RPMI8226 (cell line): ENCODE measurements at places on chromosomes 11 and 22.

GRCh38 chr11:67280788-67281551 is 8.1 kb upstream of the ANKRD13D start:
- no peak for DNase-seq

- DNase-seq, result peak; percentile 20
Observed at GRCh38 chr11:94786264-94787126, 18.3 kb downstream of the AMOTL1 start.

DNA sequence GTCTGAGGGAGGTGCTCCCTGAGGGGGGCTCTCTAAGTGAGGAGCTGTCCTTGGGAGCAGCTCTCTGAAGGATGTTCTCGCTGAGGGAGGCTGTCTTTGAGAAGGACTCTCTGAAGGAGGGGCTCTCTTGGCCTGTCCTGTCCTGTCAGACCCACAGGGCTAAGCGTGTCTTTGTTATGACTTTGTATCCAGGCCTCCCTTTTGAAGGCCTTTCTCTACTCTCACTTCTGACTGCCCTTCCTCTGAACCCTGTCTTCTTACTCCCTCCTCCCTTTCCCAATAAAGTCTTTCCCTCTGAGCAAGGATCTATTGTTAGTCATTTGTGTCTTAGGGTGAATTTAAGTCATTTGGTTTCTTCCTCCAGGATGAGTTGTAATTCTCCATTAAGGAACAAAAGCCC is 330.1 kb upstream of the PLET1 start:
- no peak for DNase-seq

DNA sequence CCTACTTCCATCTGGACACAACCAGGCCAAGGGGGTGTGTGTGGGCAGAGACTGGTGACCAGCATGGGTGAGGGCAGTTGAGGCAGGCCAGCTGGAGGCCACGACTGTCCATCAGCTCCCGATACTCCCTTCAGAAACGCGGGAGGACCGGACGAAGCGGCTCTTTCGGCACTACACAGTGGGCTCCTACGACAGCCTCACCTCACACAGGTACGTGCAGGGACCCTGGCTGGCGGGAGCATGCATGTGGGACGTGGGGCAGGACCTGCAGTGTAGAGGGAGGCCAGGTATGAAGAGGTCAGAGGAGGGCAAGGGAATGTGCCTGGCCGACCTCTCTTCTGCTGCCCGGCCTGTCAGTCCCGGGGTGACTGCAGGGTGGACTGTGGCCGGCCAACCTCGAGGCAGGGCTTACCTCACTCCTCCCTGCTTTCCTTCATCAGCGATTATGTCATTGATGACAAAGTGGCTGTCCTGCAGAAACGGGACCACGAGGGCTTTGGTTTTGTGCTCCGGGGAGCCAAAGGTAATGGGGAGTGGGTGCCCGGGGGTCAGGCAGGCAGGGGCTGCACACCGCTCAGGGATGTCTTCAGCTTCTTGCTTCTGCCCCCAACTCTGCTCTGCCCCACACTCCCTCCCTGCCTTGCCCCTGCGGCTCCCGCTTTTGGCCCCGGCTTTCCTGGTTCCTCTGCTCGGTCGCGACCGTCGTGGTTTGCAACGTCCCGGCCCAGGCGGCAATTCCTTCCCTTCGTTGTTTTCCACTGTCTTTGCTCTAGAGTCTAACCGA is 31.3 kb downstream of the SHANK3 start:
- DNase-seq, result no peak
